ENCODE measurements at places on chromosomes 7 and 10.

GRCh38 chr10:127534074-127534473, 15.0 kb upstream of the NPS start:
- no peak for DNase-seq

DNA sequence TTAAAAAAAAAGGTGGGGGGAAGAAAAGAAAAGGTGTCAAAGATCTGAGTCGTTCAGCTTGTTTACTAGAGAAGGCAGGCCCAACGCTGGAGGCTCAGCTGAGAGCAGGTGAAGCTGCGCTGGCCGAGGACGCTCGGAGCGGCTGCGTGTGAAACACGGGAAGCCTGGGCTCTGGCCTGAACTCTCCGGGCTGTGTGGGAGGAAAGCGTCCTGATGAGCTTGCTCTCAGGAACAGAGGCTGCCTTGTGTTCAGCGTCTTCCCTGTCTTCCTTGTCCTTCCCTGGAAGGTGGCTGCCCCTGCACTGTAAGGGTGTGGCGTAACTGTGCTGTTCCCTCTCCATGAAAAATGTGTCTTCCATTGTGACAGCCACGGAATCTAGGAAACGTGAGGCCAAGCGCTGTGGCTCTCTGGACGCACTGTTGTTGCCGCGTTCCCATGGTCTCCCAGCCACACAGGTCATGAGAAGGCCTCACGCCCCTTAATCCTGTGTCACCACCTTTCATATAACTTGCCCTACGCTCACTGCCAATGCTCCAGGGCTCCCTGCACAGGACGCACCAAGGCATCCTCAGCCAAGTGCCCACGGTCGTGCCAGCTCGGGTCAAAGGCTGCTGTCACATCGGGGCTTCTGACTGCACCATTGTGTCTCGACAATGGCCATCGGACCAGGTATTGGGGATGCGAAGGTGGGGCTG, 15.8 kb downstream of the IL15RA start:
- no peak for DNase-seq

- DNase-seq: no peak
Measured at GRCh38 chr10:44424957-44425356, 40.1 kb upstream of the CXCL12 start.

GRCh38 chr7:142866361-142867096, 11.7 kb downstream of the EPHB6 start:
- DNase-seq: no peak

GRCh38 chr10:43965033-43965917, 316.6 kb upstream of the ZNF32 start:
- no peak for DNase-seq

- no peak for DNase-seq
Measured at GRCh38 chr7:100944138-100944537, 5.2 kb upstream of the MUC3A start.

- no peak for DNase-seq
Measured at GRCh38 chr10:86345859-86346798, 20.5 kb downstream of the GRID1 start.
